ENCODE measurements at places on chromosomes 1 and 21. TPM values are rescaled to one million over a fixed set of nuclear protein-coding genes. Genes with fewer than 3 reads are reported as not detected.

The CD1E gene
- total RNA-seq: 0.56 TPM

- H3K36me3 ChIP-seq: no peaks in the 10 kb centered on the region
- H3K4me3 ChIP-seq: no peak overlapping the region
- no peaks in the 10 kb centered on the region for H3K27me3 ChIP-seq
- H3K27ac ChIP-seq: no peak overlapping the region
- DNase-seq: no peak
These were observed 1.7 kb upstream of the PRDM16 start for GRCh38 chr1:3067301-3067670.

The NFASC gene
- total RNA-seq: 5.4 TPM

The LRRC71 gene
- not detected for total RNA-seq

DNA sequence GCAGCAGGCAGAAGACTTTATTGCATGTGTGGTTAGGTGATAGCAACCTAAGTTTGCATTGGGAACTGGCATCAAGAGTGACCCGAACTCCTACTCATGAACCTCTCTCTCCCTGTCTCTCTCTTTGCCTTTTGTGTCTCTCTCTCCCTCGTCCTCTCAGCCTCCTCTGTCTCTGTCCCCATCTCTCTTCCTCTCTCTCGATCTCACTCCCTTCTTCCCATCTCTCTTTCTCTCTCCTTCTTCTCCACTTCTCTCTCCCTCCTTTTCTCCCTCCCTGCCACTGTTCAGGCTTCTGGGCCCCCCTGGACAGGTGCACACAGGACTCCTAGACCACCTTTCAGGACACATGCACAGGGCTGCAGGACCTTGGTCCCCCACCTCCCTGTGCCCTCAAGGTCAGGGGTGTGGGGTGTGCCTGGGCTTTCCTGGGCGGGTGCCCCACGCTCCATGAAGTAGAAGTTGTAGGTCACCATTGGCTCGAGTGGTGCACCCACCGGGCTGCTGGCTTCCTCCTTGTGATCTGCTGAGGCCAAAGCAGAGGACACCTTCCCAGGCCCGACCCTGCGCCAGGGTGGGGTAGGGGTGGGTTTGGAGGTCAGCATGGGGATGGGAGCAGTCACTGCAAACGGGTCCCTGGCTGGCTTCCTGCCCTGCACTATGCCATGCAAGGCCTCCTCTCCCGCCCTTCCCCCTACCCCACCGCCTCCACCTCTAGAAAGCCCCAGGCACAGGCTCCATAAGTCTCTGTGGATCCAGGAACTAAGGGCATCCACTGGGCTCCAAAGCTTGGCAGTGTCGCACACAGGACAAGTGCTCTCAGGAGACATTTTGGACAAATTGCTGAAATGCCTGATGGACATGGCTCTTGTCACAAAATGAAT, 13.2 kb upstream of the ZBTB17 start:
- H3K4me3 ChIP-seq: no peak overlapping the region
- H3K36me3 ChIP-seq: no peaks in the 10 kb centered on the region
- H3K27me3 ChIP-seq: no peaks in the 10 kb centered on the region
- DNase-seq: no peak
- no peak overlapping the region for H3K27ac ChIP-seq
- no peaks in the 10 kb centered on the region for H3K4me1 ChIP-seq

The RNF19B gene
- total RNA-seq: 8.3 TPM

DNA sequence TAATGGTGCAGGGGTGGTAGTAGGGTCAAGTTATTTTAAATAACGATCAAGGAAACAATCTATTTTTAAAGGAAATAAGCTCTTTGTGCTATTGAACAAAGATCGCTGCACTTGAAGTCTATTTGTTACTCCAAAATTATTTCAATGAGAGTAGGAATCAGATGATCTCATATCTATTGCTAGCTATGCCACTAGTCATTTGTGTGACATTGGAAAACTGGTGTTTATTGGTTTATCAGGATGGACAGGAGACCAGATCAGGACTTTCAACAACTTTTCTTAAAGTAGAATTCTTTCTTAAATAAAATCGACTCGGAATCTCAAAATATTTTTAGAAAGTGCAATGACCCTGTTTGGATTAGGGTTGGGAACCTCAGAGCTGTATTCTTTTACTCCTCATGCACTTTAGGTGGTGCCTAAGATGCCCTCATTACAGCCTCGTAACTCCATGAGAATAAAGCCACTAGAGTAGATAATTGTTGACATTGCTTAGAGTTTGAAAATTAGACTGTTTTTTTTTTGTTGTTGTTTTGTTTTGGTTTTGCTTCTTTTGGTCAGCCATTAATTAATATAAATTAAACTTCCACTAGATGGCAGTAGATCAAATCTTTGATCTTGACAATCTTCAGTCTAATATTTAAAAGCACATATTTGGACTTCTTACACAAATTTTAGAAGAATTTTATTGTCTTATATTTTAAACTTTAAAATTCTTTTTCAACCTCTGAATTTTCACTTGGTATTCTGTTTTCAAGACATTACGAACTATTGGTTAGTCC, 352.4 kb downstream of the USP25 start:
- no peaks in the 10 kb centered on the region for H3K36me3 ChIP-seq
- peak overlapping the region; percentile 53 for H3K4me3 ChIP-seq
- H3K27me3 ChIP-seq: no peaks in the 10 kb centered on the region

DNA sequence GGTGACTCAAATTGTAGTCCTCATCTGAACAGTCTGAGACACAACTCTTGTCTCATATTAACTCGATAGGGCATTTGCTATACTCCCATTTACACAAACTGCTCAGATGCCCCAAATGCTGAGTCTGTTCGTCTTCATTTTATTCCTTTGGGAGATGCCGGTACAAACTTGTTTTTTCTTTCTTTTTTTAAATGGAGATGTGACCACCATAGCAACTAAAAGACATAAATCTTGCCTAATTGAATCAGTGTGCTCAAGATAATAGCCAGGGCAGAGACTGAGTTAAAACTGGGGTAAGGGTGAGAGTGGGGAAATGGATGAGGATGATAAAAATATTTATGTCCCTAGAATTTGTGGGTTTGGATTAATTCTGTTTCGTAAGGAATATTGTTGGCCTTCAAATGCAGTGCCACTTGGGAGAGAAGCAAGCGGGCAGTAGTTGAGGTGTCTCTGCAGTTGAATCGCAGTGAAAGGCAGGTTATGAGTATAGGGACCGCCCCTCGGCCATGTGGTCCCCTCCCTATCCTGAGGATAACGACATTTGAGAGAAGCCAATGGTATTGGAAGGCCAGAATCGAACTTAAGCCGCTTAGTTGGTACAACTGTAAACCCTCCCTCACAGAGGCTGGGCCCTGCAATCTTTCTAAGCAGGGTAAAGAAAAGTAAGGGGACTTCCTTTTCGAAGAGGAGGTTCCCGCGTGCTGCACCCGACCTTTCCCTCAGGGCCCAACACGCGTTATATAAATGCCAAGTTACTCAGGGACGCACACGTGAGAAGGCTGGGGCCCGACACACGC, 859 bp upstream of the LRRC8B start:
- H3K27ac ChIP-seq: peak overlapping the region; percentile 78
- DNase-seq: no peak
- no peaks in the 10 kb centered on the region for H3K27me3 ChIP-seq
- no peaks in the 10 kb centered on the region for H3K36me3 ChIP-seq
- H3K4me1 ChIP-seq: no peaks in the 10 kb centered on the region
- H3K4me3 ChIP-seq: peak overlapping the region; percentile 74

- no peak overlapping the region for H3K4me3 ChIP-seq
- H3K36me3 ChIP-seq: no peaks in the 10 kb centered on the region
- no peak for DNase-seq
- H3K27me3 ChIP-seq: no peaks in the 10 kb centered on the region
- H3K4me1 ChIP-seq: peaks cover 4% of the 10 kb centered on the region
These were observed 119.7 kb downstream of the ZNF281 start for GRCh38 chr1:200290010-200290685.

GRCh38 chr1:200857804-200858203, 15.0 kb upstream of the GPR25 start:
- H3K36me3 ChIP-seq: peaks cover 1% of the 10 kb centered on the region
- H3K27me3 ChIP-seq: no peaks in the 10 kb centered on the region
- no peaks in the 10 kb centered on the region for H3K4me1 ChIP-seq
- DNase-seq: no peak

- no peak overlapping the region for H3K4me3 ChIP-seq
- no peaks in the 10 kb centered on the region for H3K36me3 ChIP-seq
- no peak for DNase-seq
- H3K27me3 ChIP-seq: no peaks in the 10 kb centered on the region
These were observed 235.1 kb downstream of the GRIK1 start for GRCh38 chr21:29704719-29705118.

GRCh38 chr1:213296558-213296957, 245.5 kb downstream of the RPS6KC1 start:
- no peak for DNase-seq
- H3K4me1 ChIP-seq: no peaks in the 10 kb centered on the region
- H3K27ac ChIP-seq: no peak overlapping the region
